AG09309 (cell line): ENCODE measurements at places on chromosomes 16 and 17.

DNA sequence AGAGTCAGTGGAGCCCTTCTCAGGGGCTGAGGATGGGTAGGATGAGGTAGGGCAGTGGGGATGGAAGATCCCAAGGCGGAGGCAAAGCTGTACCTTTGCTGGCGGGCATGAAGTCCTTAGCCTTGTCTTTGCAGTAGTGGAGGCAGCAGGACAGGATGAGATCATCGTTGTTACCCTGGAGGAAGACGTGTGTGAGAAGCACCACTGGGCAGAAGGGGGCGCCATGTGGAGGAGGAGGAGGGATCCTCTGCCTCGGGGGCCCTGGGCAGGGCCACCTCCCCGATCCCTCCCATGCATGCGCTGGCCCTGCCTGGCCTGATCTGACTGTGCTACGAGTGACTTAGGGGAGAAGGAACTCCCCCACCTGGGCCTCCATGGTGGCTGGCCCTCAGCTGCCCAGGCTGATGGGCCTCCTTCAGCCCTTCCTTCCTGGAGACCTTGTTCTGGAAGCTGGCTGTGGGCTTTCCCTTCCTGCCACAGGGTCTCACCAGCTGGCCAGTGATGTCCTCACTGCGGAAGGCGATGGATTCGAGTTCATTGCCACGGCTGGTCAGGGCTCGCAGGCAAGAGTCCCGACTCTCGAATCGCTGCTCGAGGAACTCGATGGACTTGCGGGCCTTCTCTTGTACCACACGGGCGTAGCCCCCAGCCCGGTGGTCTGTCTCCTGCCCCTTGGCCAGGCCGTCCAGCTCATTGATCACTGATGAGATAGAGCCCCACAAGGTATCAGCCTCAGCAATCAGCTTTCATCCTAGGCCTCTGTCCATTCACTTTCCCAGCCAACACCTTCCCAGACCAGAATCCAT is 10.3 kb downstream of the HIC1 start:
- DNase-seq = no peak

DNA sequence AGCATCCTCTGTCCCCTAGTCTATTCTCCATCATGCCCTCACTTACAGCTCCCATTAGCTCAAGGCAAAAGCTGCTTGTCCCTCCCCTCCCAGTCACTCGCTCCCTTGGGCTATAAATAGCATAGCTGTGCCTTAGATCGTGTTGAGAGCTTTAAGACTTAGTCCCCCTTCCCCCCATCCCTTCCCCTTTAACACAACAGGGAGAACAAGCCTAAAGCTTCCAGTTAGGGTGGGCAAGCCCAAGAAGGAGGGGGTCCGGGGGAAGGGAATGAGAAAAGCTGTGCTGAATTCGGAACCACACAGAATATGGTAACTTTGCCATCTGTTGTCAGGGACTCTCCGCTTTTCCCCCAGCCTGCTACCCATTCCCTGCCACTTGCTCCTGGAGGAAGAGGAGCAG is 4.9 kb upstream of the HIGD1B start:
- DNase-seq = no peak

GRCh38 chr16:11404603-11405002 is 59.3 kb downstream of the RMI2 start:
- DNase-seq = no peak

- no peak for DNase-seq
These were observed 60.0 kb downstream of the HSD17B2 start for GRCh38 chr16:82094942-82095540.

- no peak for DNase-seq
These were observed 1367.6 kb upstream of the CDH8 start for GRCh38 chr16:63403792-63404191.

- DNase-seq = no peak
These were observed 44.3 kb upstream of the PSMD7 start for GRCh38 chr16:74252329-74252728.

DNA sequence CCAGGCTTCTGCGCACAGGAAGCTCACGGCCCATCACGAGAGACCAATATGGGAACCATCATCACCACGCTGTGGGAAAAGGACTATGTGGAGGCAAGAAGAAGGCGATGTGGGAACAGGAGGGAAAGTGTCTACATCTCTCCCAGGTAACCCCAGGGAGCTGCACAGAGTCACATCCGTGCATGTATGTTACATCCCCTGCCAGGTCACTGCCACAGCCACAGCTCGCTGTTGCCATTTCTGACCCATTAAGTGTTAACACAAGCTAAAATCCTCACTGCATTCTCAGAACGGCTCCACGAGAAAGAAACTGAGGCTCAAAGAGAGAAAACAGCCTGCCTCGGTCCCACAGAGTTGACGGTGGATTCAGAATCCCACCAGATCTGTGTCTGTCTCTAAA is 319.1 kb downstream of the FOXL1 start:
- DNase-seq = no peak

DNA sequence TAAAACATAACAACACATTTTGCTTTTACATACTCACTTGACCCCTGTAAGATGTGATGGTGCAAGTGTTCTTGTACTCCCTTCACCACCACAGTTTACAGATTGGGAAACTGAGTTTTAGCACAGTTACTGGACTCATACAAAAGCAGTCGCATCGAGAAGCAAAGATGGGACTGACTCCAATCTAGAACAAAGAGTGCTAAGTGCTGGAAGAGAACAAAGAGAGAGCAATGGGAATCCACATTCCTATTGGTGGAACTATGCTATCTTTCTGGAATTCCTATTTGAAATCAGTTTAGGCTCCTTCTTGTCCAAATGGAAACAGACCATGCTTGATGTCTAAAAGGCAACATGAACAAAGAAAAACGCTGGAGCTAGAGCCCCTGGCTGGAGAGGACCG is 9.1 kb downstream of the TOM1L2 start:
- no peak for DNase-seq

GRCh38 chr16:27123795-27124409 is 57.2 kb downstream of the C16orf82 start:
- no peak for DNase-seq

DNA sequence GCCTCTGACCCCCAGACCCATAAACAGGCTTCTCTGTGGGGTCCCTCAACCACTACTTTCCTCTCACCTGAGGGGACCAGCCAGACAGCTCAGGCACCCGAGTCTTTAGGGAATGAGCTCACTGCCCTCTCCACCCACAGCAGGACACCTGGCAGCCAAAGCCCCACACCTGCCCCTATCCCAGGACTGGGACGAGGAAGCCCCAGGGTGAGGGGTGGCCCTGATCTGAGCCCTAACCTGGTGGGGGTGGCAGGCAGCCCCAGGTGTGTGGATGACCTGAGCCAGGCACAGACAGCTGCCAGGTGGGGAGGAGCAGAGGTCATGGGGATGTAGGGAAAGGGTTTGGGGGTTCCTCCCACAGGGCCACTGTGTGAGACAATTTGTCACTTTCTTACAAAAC is 1.7 kb upstream of the TEX19 start:
- DNase-seq = no peak

- no peak for DNase-seq
These were observed 15.4 kb downstream of the COX6A2 start for GRCh38 chr16:31412750-31413149.

- no peak for DNase-seq
These were observed 4.9 kb downstream of the IRX6 start for GRCh38 chr16:55328611-55329569.

DNA sequence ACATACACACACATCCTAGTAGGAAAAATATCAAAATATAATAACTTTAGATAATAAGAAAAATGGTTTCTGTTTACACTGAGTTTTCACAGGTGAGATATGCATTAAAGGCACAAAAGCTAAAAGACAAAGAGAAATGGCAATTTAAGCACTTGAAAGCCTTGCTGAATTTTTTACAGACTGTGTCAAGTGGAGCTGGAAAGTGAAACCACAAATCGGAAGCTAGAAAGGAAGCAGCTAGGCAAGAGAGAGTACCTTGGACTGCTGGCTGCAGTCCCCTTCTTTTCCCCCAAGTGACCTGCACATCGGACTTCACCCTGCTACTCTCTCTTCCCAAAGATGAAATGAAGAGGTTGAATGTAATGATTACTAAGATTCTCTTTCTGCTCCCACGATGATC is 135.1 kb downstream of the CDH13 start:
- no peak for DNase-seq

DNA sequence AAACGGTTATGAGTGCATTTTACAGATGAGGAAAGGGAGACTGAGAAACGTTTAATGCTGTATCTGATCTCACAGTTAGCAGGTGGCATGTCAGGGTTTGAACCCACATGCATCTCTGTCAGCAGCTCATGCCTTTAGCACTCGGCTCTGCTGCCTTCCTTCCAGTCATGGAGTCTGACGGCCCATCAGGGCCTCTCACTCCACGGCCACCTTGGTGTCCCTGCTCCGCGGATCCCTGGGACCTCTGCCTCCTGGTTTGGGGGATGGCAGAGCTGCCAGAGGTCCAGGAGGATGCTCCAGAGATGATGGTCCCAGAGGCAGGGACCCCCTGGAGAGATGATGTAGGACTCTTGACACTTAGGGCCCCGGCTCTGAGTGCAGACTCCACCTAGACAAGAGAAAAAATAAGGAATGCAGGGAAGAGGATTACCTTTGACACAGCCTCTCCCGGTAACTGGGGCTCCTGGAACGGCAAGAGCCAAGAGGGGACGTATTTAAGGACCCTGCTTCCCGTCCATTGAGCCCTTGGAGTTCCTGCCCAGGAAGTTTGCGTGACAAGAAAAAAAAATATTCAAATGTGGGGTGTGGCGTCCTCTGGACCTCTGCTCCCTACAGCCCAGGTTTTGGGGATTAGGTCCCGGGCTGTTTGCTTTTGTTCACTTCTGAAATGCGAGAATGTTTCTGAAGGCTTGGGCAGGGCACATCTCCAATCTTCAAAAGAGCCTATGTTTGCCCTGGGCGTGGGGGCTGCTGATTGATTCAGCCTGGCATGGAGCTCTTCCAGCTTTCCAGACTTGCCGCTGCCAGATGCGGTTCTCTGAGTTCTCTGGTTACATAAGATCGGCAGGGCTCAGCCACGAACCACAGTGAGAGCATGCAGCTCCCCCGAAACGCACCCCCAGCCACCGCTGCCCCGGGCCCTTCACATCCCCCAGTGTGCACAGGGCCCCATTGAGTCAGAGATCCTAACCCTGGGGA is at the start of gene ALDH3A1:
ALDH3A1 (minus strand) TSS at position 470 of the 978 bp plus-strand sequence. CDS start 3,169 bp downstream, outside the sequence.
- no peak for DNase-seq

DNA sequence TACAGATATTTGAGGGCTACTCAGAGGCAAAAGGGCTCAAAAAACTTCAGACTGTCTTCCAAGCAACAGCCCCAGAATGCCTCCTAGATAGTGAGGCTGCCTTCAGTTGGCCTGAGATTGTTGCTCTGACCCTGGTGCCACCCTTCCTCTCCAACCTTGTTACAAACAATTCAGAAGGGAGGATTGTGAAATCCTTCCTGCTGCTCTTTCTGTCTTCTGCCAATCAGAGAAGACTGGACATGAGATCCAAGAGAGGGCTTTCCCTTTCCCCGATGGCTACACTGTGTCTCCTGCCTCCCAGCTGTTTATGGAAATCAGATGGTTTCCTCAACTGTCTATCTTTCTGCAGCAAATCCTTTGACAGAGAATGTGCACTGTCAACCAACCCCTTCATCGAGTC is 419.9 kb downstream of the CDH13 start:
- DNase-seq = no peak

DNA sequence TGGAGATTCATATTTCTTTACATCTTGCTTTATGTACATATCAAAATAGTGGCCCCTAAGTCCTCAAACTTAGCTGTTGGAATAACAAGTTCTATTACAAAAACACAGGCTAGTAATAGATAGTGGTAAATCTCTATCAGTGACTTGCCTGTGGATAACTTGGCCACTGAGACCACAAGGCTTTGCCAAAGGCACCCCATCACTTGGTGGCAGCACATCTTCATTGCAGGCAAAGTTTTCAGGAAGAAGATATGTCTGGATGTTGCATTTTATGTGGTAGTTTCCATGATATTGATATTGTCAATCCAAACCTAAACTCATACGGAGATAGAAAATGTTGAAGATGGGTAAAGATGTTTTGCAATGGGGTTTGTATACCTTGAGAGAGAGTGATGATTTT is 58.5 kb downstream of the KNOP1 start:
- no peak for DNase-seq

DNA sequence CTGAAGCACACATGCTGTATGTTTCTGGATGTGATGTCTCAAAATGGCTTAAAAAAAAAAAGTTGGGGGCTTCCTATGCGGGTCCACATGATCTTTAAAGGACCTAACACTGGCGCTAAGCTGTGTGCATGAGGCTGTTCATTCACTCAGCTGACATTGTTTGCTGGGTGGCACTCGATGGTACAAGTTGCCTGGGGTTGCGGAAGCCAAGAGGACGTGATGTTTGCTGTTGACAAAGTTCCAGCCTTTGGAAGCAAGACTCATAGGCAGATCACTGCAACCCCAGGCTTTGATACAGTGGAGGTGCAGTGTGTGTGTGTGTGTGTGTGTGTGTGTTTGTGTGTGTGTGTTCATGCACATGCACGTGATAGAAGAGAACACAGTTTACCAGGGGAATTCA is 29.5 kb upstream of the DNAI2 start:
- no peak for DNase-seq

GRCh38 chr16:27759301-27759871 is 209.4 kb downstream of the KATNIP start:
- peak; percentile 21 for DNase-seq

GRCh38 chr16:27777527-27777926 is 227.6 kb downstream of the KATNIP start:
- no peak for DNase-seq

GRCh38 chr16:82081264-82081663 is 46.2 kb downstream of the HSD17B2 start:
- no peak for DNase-seq

DNA sequence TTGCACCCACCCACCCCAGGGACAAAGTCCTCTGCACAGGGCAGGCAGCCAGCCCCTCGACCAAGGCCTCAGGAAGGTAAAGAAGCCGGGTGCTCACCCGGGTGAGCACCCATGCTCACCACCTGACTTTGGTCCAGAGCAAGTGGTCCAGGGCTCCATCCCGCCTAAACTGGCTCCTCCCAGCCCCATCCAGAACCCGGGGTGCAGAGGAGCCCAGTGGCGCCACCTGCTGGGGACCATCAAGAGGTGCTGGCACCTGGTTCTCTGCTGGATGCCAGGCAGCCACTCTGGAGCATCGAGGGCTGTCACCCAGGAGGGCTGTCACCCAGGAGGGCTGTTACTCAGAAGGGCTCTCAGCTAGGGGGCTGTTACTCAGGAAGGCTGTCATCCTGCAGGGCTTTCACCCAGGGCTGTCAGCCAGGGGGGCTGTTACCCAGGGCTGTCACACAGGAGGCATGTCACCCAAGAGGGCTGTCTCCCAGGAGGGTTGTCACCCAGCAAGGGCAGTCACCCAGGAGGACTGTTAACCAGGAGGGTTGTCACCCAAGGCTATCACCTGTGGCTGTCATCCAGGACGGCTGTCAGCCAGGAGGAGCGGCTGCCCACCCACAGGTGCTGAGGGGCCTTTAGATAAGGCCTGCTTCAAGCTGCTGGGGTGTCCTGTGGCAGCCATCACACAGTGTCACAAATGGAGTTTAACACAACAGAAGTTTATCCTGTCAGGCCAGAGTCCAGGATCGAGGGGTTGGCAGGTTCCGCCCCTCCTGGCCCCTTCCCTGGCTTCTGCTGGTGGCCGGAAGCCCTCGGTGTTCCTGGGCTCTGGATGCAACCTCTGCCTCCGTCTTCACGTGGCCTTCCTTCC is 98.5 kb downstream of the TNFRSF13B start:
- DNase-seq = no peak
